ENCODE measurements at places on chromosomes 6 and 20.

GRCh38 chr6:55882718-55883569, 7.6 kb upstream of the BMP5 start:
- DNase-seq, result peak; percentile 87

DNA sequence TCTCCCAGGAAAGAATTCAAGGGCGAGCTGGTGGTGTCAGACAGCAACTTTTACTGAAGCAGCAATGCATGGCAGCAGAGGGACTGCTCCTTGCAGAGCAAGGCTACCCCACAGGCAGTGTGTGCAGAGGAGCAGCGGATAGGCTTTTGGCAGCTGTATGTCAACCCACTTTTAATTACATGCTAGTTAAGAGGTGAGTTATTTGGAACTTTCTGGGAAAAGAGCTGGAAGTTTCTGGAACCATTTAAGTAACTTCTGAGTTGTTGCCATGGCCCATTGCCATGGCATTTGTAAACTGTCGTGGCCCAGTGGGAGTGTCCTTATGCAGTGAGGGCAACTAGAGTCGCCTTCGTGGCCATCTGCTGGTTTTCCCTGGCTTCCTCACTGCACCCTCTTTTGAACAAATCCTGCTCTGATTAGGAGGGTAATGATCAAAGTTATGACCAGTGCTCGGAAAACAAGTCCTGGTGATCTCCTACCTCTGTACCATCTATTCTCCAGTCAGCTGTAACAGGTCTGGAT, 34.0 kb downstream of the BPIFB4 start:
- no peak for DNase-seq

DNA sequence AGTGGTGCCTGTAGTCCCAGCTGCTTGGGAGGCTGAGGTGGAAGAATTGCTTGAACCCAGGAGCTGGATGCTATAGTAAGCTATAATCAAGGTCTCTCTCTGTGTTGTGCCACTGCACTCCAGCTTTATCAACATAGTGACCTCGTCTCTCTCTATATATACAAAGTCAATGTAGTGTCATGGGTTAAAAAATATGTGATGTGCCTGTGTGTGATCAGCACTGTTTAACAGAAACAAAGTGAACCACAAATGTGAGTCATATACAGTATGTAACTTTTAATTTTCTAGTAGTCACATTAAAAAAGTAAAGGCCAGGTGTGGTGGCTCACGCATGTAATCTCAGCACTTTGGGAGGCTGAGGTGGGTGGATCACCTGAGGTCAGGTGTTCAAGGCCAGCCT, 85.3 kb upstream of the RNF24 start:
- peak; percentile 65 for DNase-seq

GRCh38 chr6:157280157-157280556, 43.2 kb downstream of the TMEM242 start:
- no peak for DNase-seq

DNA sequence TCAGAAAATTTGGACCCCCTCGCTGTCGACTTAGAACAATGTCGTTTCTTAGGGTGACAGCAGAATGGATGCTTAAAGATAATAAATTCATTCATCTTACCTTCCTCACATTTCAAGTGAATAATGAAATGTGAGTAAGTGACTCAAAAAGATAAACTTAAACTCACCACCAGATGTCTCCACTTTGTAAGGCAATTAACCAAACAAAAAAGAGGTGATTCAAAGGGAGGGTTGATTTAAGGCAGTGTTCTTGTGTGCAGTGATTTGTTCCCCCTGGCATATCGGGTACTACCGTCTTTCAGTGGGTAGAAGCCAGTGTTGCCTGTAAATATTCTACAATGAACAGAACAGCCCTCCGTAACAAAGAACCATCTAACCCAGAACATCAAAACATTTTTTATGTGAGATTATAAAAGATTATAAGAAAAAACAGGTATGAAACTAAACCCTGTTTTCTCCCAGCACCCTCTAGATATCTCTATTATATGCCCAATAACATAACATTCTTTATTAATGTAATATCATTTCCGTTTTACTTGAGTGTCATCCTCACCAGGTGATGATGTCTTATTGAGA, 589.7 kb downstream of the CBLN4 start:
- peak; percentile 12 for DNase-seq

DNA sequence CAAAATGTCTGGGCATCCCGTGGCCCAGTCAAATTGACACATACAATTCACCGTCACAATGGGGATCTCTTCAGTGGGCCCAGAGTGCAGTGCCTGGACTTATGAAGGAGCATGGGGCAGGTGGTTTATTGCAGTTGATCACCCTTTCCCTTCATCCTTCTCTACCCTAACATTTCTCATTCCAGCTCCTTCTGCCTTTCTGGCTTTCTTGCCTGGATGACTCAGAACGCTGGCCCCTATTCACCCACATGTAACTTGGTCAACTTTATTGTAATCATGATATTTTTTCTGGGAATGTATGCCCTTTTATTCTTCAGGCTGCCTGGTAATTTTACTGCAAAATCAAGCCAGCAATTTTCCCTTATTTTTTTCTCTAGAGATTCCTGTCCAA, 179.9 kb upstream of the DTNBP1 start:
- peak; percentile 4 for DNase-seq

GRCh38 chr6:11921017-11921438, 91.1 kb upstream of the HIVEP1 start:
- DNase-seq, result peak; percentile 93

DNA sequence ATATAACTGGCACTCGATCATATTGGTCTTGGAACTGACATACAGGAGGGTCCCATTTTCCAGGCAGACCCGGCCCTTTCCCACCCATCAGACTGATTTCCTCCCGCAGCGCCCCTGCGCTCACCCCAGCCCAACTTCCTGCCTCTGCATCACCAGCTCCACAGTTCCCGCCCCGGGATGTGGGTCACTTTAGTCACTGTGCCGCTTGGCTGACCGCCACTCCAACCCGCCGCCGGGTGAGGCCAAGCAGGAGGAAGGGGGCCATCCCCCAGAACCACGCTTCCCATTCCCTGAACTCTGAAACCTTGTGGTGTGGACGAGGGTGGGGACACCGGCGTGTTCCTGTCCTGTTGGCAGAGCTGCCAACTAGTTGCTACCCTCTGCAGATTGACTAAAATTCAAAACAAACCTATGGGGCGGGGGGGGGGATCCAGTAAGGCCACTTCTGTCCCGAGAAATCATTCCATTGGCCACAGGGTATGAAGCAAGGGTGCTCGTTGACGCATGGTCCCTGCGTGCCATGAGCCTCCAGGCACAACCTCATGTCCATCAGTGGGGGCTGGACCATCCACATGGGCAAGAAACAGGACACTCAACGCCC, 12.3 kb downstream of the TGM2 start:
- DNase-seq, result peak; percentile 39

DNA sequence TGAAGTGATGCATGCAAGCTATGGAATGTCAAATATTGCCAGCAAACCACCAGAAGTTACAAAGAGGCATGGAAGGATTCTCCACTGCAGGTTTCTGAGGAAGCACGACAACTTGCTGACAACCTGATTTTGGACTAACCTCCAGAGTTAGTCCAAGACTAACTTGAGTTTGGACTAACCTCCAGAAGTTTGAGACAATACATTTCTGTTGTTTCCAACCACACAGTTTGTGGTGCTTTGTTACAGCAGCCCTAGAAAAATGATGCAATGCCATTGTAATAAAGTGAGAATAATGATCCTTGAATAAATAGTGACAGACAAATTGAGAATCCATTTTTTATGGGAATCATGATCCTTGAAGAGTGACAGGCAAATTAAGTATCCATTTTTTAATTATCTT, 169.9 kb upstream of the HDDC2 start:
- no peak for DNase-seq

GRCh38 chr6:44223319-44224028, at the start of gene SLC29A1:
TSS of gene SLC29A1 (plus strand) at chr6:44223595. CDS start at chr6:44227314, 3,719 bp downstream.
- DNase-seq, result no peak

DNA sequence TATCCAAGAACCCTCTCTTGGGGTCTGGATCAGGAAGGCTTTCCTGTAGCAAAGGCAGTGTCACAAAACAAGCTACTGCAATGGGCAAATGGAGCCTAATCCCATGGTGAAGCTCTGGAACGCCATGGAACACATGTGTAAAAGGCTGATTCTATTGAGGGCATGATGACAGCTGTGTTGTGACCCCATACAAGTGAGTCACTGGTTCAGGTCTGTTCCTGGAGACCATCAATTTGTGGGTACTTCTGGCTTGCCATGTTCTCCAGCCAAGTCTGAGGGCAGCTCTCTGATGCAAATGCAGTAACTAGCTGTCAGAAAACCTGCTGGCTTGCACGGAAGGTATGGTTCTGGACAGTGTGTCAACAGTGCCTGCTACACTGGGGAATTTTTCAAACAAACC, 33.3 kb upstream of the ECHDC1 start:
- peak; percentile 45 for DNase-seq

DNA sequence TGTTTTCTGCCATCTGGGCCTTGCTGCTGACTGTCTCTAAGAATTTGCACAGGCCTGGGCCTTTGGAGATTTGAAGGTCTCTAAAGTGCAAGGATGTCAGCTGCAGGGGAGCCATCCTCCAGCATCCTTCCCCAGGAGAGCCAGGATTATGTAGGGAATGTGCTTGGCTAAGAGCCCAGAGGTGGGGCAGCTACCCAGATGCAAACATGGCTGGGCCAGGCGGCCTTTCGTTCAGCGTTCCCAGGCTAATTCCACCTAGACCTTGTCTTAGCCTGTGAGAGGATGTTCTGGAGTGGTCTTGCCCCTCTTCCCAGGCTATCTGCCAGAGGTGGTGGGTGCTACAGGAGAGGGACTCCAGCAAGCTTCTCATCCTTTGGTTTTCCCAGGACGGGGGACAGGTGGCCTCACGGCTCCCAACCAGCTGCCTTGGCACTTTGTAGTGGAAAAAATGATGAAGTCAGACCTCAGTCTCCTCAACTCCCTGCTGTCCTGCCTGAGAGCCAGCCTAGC, 7.7 kb upstream of the PTGIS start:
- DNase-seq, result peak; percentile 53

DNA sequence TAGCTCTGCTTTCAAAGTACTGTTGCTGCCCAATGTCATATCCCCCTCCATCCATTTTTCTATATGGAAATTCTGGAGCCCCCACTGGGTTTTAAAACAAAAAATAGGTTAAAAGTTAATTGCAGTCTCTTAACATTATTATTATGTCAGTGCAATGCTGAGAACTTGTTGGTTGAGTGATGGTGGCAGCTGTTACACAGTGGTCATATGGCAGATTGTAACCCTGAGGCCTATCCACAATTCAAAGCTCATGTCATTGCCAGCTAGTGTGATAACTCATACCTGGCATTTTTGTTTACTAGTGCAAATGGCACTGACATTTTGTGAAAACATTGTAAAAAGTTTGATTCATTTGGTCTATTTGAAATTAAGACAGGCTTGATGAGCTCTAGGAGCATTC, 305.7 kb upstream of the FLRT3 start:
- no peak for DNase-seq

- peak; percentile 93 for DNase-seq
Measured at GRCh38 chr6:3748208-3749066, 3.1 kb downstream of the PXDC1 start.

GRCh38 chr6:142035890-142036289, 96.8 kb upstream of the GJE1 start:
- no peak for DNase-seq

DNA sequence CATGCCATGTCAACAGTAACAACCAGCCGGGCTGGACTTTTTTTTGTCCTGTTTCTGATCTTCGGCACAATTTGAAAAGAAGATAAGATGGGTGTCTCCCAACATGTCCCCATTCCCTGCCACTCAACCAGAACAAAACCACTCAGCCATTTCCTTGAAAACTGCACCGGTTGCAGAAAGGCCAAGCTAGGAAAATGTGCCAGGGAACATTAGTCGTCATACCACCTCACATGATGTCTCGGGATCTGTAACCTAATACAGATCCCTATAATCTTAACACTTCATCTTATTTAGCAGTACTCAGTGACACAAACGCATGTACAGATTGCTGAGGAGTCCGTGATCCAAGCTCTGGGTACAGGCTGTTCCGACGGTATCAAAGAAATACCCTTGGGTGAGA, 46.5 kb downstream of the ALDH8A1 start:
- peak; percentile 64 for DNase-seq

GRCh38 chr20:18802012-18802634, 11.5 kb upstream of the SCP2D1 start:
- no peak for DNase-seq

DNA sequence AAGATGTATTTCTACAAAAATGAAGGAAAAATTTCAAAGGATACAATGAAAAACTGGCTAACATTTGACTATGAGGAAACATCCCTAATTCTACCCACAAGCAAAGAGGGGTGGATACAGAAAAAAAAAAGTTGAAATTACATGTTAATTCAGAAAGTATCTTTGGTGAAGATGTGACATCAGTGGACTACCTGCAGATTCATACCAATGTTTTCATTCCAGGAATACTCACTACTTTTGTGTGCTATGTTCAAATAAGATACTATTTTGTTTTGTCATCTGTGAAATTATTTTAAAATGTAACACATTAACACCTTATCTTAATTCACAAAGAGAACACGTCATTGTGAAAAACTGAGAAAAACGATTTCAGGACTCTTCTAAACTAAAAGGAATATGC, 159.3 kb upstream of the SHLD1 start:
- DNase-seq, result no peak

GRCh38 chr20:18506744-18507143, 996 bp upstream of the SEC23B start:
- DNase-seq, result no peak

- no peak for DNase-seq
Measured at GRCh38 chr6:83097204-83097603, 29.7 kb downstream of the DOP1A start.

GRCh38 chr6:98323605-98324004, 510.8 kb upstream of the POU3F2 start:
- DNase-seq, result no peak

DNA sequence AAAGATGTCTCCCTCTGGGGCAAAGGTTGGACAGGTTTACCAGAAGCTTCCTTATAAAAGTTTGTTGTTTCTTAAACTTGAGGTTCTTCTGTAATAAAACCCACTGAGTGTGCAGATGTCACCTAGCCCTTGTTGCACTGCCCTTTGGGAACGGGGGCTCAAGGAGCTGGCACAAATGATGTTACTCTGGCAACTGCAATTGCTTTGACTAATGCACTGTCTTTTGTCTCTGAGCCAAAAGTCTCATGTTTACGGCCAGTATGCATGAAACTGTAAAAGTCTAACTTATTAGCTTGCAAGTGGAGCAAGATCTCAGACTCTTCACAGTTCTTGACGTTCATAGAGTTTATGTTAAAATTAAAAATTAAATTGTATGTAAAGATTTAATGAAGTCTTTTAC, 655.7 kb downstream of the EPHA7 start:
- DNase-seq, result no peak

GRCh38 chr6:21118216-21118780, 475.3 kb upstream of the SOX4 start:
- DNase-seq, result no peak
